NCI-H1105 (cell line): ENCODE measurements at places on chromosomes 7 and 10.

DNA sequence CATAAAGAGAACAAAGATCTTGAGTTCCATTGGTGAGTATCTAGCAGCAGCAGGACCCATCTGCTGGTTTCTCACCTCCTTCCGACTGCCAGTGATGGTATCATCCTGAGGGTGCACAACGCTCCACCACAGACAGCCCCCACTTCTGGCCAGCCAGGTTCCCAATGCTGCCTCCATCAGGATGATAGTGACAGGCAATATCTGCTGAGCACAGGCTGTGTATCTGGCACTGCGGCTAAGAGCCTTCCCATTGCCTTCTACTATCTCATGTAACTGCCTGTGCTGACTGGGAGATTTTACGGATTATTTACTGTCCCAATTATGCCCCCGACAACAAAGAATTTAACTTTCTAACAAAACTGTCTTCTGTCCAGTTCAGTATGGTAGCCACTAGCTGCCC, 352.4 kb upstream of the AOAH start:
- no peak for DNase-seq

- DNase-seq = no peak
Measured at GRCh38 chr10:108250936-108251620, 1086.6 kb upstream of the SORCS1 start.

DNA sequence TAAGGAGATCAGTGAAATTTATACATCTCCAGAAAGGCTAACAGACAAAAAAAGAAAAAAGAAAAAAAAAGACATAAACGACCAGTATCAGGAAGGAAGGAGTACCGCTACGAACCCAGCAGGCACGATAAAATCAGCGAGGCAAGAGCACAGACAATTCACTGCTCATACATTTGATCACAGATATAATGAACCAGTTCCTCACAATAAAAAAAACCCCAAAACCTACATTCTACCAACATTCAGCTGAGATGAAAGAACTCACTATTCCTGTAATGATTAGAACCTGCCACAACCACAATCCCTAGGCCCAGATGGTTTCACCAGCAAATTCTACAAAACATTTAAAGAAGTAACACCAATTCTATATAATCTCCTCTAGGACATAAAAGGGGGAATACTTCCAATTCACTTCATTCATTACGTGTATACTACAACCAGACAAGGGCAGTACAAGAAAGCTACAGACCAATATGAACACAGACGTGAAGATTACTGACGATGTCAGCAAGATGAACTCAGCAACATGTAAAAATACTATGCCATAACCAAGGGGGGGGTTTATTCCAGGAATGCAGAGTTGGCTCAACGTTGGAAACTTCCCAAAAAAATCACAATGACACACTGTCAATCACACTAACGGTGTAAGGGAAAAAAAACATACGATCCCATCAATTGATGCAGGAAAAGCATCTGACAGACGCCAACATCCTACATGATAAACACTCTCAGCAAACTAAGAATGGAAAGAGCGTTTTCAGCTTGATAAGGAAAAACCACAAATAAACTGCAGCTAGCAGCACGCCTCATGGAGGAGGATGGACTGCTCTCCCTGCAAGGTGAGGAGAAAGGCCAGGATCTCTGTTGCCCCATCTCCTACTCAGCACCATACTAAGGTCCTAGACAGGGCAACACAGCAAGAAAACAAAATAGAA, 256.2 kb downstream of the ELFN1 start:
- no peak for DNase-seq

GRCh38 chr10:110870823-110871297, 868 bp upstream of the PDCD4 start:
- no peak for DNase-seq

DNA sequence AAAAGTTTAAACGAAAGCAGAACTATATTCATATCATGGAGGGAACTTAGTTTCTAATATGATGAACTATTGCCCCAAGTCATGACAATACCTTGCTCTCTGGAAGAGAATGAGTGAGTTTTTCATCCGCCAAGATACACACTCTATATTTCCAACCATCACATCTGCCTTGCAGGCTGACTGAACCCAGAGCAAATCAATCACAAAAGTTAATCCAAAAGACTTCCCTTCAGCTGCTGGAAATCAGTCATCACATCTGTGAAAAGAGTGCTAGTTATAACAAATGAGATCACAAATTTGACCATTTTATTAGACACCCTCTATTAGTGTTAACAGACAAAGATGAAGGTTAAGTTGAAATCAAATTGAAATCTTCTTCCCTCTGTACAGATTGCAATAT, 261.7 kb upstream of the PRKCQ start:
- no peak for DNase-seq

- DNase-seq = no peak
Measured at GRCh38 chr7:40643664-40644063, 508.9 kb downstream of the SUGCT start.

DNA sequence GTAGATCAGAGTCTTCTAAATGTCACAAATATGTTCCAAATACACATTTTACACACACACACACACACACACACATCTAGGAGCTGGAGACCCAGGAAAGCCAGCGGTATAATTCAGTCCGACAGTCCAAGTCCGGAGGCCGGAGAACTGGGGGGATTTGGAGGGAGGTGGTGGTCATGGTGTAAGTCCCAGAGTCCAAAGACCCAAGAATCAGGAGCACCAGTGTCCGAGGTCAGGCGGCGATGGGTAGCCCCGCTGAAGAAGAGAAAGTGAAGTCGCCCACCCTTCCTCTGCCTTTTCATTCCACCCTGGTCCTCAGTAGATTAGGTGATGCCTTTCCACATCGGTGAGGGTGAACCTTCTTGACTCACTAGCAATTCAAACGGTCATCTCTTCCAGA, 154.8 kb downstream of the CAMK1D start:
- DNase-seq = no peak

GRCh38 chr7:33109758-33110238, 594 bp upstream of the RP9 start:
- peak; percentile 31 for DNase-seq

DNA sequence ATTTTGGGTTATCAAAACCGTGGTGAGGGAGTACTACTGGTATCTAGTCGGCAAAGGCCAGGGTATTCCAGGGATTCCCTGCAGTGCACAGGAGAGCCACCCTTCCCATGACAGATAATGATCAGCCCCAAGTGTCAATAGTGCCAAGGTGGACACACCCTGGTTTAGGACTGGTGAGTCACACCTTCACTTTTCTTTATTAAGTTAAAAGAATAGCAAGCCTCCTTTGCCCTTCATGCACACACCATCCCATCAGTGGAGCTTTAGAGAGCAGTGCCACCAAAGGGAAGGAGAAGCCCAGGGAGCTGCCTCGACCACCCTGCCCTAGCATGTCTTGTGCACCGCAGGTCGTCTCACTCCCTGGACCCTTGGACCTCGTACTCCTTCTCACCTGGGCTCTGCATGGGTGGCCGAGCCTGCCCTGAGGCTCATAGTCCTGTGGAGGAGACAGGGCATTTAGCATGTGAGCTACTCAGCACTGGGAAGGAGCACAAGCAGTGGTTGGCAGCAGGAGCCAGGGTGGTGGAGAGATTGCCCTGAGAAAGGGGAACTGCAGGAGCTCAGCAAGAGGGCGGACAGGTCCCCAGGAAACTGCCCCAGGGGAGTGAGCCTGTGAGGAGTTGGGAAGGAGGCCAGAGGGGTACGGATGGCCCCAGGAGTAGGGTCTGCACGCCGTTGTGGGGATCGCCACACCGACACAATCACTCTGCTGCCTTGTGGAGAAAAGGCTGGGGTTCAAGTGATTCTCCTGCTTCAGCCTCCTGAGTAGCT, 17.4 kb downstream of the UBE2D4 start:
- no peak for DNase-seq

DNA sequence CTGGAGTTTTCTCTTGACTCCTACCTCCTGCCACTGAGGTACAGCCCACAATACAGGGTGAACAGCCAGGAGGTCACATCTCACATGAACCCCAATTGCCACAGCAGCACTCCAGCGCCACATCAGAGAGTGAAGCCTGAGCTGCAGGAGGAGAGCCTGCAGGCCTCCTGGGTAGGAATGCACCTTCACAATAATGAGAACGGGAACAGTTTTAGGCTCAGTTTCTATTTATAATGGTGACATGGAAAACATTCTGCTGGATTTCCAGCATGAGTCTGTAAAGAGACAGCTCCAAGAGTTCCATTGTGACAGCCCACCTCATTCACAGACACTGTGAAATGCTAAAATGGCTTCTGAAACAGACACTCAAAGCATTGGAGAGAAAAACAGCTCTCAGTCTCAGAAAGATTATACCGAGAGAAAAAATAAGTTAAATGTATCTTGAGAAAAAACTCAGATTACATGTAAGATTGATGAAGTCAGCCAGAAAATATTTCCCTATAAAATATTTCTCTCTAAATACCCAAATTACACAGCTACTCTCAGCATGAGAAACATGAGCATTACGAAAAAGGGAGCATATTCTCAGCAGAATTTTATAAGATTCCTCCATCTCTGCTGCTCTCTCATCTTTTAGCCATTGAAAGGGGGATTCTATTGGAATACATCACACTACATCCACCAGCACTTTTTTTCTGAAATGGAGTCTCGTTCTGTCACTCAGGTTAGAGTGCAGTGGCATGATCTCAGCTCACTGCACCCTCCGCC, 11.3 kb downstream of the ZNF680 start:
- DNase-seq = no peak

GRCh38 chr7:12984117-12984516, 296.7 kb downstream of the ARL4A start:
- DNase-seq = no peak

- no peak for DNase-seq
Measured at GRCh38 chr7:139396323-139396951, 36.7 kb downstream of the LUC7L2 start.

DNA sequence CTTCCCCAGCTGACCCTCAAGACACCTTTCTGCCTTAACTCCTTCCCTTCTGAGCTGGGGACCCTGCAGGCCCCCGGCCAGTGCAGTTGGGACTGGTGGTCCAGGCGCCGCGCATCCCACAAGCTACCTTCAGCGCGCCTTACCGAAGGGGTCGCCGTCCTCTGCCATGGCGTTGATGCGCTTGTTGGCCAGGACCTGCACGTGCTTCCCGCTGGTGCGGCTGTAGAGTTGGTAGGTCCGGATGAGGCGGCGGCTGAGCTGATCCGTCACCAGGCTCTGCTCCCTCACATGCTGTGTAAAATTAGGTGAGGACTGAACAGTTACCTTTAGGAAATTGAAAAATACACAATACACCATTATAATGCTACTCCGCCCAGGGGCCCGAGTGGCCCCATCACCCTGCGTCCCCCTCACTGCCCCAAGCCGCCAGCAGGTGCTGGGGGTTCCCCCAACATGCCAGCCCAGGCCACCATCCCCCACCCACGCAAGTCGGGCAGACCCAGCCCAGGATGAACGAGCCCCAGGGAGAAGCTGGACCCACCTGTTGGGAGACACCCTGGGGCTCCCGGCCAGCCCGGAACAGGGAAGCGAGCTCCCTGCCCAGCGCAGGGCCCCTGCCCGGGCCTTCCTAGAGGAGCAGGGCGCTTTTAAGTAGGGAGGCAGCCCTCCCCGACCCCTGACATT, 1.2 kb downstream of the FGF8 start:
- no peak for DNase-seq

- no peak for DNase-seq
Measured at GRCh38 chr10:84087202-84087601, 52.1 kb upstream of the GHITM start.

DNA sequence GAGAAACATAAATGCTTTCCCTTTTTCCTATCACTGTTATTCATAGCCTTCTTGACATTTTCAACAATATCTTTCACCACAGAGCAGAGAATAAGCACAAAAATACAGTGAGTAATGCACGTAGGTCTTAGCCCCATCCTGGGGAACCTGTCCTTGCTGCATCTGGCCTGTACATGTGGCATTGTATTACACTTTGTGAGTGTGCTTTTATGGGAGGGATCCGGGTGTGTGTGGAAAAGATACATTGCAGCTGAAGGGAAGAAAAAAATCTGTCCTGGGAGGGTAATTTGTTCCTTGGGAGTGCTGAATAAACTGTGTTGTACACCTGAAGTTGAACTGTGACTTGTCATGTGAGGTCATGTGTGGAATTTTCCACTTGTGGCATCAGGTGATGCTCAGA, 422.7 kb upstream of the LRGUK start:
- no peak for DNase-seq

DNA sequence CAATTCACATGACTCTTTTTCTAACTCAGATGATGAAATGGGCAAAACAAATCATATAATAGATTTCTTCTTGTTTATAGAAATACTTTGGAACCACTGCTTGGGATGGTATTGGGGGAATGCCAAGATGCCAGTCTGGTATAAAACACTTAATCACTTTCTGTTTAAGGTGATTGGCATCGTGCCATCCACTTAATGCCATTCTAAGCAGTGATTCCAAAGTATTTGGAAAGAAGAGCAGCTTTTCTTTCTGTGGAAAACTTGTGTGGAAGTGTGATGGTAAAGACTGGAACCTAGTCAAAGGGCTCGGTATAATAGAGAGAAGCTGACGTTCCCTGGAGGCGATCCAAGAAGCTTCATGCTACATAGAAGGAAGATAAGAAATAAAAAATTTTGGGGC, 120.6 kb downstream of the TMEM26 start:
- peak; percentile 4 for DNase-seq

GRCh38 chr7:65251851-65252620, 121.6 kb upstream of the ZNF92 start:
- DNase-seq = peak; percentile 88

GRCh38 chr7:1900847-1901246, 230.8 kb downstream of the ELFN1 start:
- DNase-seq = no peak
